EL (cell line): ENCODE measurements at places on chromosomes 7 and 10.
A peak's percentile ranks its signal among the peaks of the same experiment; 100 is the strongest.

DNA sequence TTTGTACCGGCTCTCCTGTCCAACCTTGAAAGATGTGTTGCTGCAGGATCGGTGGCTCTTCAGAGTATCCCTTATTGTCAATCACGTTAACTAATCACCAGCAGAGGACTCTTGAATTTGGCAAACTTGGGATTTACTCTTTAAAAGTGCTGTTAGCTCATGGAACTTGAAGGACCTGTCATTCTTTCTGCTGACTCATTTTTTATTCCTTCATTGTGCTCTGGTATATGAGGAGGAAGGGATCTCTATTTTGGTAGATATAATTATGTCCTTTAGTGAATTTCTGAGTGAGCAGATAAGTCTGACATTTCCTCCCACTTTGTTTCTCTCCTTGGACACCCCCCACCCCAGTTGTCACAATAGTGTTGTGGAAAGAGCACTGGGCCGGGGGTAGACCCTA, 175.1 kb upstream of the HDAC9 start:
- no peak for DNase-seq

DNA sequence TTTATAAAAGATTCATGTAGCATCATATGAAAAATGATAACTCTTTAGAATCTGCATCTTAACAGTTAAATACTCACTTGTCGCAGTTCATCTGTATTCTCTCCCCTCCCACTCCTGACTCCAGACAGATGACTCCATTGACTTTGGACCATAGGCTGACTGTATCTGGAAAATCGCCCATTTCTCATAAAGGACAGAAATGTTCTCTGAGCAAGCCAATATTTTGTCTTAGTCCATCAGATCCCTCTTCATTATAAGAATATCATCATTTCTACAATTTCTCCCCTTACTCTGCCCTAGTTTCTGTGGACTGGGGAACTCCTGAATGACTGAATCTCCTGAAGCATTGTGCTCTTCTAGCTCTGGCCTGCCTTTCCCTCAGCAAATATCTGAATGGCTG, 125.4 kb downstream of the SEMA3D start:
- no peak for DNase-seq

DNA sequence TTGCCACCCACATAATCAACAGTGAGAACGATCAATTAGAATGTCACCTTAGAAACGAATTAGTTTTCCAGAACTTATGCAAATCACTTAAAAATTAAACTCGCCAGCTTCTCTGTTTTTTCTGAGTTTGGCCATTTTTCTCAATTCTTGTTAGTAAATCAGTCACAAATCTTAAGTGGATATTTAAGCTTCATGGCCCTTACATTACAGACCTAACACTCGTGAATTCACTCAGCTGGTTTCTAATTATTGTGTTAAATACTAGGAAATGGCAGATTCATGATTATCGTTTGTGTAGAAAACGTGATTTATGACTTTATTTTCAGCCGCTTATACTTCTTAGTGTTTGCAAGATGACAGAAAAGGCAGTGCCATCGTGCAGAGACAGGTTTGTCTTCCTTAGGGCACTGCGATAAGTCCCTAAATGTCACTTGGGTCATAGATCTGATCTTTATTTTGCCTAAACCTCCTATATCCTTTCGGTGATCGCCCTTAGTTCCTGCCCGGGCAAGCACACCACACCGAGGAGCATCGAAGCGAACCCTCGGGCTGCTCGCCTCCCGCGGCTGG, 587 bp upstream of the CELF2 start:
- DNase-seq, result no peak

- DNase-seq, result no peak
These were observed 291.4 kb downstream of the TNS3 start for GRCh38 chr7:47290466-47290865.

DNA sequence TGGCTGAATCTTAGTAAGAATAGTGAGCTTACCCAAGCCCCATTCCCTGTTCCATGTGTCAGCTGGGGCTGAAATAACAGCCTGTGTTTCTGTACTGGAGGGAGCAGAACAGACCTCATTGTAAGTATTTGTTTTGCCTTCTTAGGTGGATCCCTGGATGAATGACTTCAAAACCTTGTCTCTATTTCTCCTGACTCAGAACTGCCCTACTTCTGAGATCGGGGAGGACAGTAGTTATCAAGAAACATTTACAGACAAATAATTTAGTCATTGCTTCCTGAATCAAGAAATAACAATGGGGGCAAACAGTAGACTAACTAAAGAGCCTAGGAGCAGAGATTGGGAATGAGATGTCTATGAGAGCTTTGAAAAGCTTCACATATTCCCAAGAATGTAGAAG, 58.8 kb downstream of the TPST1 start:
- DNase-seq, result no peak

GRCh38 chr7:72336382-72336631, 75.8 kb downstream of the CALN1 start:
- DNase-seq, result no peak

DNA sequence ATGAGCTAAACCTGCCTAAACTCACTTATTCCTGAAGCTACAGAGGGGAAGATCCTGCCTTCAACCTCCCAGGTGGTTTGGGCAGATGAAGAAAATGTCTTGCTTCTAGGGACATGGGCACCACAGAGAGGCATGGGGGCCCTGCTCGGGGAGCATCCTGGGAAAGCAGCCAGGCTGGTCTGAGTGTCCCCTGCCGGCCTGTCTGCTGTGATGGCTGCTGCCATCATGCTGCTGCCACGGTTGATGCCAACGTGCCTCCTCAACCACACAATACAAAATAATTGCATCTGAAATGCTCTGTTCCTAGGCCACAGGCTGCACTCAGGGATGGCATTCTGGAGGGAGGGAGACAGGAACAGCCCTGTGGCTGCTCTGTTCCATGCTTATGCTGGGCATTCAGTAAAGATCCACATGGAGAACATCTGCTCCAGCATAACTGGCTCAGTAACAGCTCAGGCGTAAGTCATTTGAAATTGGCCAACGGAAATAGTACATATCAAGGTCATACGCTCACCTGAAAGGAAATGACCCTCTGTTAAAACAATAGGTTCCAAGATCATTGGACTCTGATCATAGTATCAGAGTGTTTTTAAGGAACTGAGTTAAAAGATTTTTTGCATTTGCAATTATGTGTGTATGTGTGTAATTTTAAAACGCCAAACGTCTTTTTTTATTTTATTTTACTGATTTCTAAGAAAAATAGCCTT, 299.0 kb downstream of the TNS3 start:
- no peak for DNase-seq

DNA sequence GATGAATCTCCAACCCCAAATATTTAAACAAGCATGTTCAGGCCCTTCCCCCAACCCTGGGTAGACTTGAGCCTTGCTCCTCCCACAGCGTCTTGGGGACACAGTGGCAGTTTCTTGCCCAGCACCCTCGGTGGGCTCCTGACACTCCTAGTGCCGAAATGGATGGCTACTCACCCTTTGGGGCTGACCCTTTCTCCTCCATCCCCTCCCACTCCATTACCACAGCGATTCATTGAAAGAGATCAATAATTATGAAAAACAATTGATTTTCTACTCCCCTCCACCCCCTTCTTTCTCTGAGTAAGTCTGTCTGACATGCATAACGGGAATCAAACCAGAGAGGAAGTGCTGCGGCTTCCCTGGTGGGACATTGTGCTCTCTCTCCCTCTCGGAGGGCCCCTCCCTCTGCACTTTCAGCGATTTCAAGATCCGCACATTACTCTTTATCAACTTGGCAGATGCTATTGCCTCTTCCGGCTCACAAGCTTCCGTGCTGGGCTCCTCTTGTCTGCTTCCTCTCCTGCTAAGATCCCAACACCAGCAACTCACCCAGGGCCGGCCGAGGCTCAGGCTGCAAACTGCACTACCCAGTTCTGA, 79.0 kb upstream of the PLXNA4 start:
- DNase-seq, result peak; percentile 21

- no peak for DNase-seq
These were observed 120.9 kb downstream of the SEMA3D start for GRCh38 chr7:85065888-85066485.

DNA sequence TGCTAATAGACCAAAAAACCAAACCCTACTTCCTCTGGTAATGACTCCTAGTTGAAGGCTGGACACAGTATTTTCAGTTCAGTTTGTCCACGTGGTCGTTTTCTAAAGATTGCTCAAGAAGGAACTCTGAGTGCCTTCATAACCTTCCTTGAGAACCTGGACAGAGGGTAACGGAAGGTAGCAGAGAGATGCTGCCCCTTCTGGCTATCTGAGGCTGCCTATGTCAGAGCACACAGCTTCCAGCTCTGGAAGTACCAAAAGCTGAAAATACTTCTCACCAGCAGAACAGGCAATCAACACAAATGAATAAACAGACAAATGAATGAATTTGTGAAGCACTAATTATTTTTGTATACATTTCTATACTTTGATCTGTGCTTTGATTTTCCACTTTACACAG, 85.2 kb downstream of the AMPH start:
- no peak for DNase-seq

- DNase-seq, result no peak
These were observed 533.5 kb downstream of the AUTS2 start for GRCh38 chr7:70131817-70132216.

GRCh38 chr7:90708841-90709317, 112.8 kb downstream of the CDK14 start:
- DNase-seq, result no peak
